ENCODE measurements at places on chromosomes 1 and 21.

DNA sequence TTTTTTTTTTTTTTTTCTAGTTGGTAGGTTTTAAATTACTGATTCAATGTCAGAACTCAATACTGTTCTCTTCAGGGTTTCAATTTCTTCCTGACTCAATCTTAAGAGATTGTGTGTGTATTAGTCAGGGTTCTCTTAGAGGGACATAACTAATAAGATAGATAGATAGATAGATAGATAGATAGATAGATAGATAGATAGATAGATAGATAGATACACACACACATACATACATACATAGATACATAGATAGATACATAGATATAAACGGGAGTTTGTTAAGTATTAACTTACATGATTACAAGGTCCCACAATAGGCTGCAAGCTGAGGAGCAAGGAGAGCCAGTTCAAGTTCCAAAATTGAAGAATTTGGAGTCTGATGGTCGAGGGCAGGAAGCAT, 251.3 kb downstream of the SMYD3 start:
- DNase-seq: no peak

GRCh38 chr1:1203561-1204424, 2.6 kb downstream of the TNFRSF18 start:
- no peak for DNase-seq

DNA sequence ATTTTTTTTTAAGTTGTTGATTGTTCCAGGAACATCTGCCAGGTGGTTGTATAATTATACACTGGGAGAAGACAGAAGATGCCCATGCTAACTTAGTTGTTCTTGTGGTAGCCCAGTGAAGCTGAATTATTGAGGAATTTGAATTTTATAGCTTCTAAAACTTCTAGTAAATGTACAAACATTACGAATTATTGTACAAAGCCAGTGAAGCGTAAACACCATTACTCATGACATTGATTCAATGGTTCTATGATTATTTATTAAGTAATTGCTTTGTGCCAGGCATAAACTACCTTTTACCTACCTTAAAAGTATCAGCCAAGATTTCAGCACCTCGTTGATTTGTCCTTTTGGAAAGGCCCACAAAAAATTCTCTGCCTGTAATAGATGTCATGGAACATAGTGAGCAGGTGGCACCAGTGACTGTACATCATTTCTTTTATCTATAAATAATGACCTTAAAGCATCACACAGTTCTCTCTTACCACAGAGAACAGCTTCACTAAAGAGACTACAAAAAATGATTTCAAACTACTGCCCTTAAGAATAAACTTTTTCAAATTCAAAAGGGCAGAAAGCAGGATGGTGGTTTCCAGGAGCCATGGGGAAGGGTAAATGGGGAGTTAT, 74.9 kb upstream of the BCL10 start:
- no peak for DNase-seq

GRCh38 chr1:13451399-13451965, 41.2 kb downstream of the PRAMEF20 start:
- no peak for DNase-seq

- no peak for DNase-seq
Observed at GRCh38 chr1:41475859-41476567, 8.5 kb downstream of the EDN2 start.

DNA sequence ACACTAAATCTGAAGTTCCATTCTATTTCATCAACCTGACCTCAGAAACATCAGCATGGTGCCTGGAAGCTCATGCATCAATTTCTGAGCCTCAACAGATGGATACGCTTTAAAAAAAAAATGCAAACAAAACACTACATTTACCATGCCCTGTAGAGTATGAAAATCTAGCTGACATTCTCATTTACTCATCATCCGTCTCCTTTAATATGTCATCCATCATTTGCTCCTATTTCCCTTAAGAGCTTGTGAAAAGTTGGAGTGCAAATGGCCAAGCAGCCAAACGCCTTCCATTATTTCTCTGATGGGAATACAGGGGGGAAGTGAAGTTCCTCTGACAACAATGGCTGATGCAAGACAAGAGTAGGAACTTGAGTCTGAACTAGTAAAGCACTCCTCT, 295.0 kb downstream of the TGFB2 start:
- no peak for DNase-seq

GRCh38 chr1:7454052-7454815, 316.9 kb upstream of the VAMP3 start:
- no peak for DNase-seq

DNA sequence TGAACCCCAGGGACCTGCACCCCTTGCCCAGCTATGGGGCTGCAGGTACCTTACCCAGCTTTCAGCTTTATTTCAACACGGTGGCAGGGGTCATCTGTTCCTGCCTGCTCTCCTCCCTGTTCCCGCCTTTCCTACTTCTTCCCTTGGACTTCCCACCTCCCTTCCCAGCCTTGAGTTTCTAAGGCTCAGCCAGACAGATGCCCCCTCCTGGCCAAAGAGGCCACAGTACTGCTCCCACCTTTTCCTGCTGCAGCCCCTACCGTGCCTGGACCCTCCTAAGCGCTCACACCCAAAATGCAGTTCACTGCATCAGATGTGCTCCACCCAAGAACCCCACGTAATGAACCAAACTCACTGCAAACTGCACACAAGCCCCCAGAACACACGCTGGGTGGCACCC, 7.7 kb downstream of the NOC2L start:
- no peak for DNase-seq

- no peak for DNase-seq
Observed at GRCh38 chr1:107196973-107197562, 56.2 kb downstream of the NTNG1 start.

- no peak for DNase-seq
Observed at GRCh38 chr1:151820940-151821339, 10.7 kb downstream of the RORC start.

All from stimulated activated CD8-positive, alpha-beta memory T cell treated with anti-CD3 and anti-CD28 coated beads, Interleukin-15, amount 100 ng/mL, for 24 hours (primary cell).